ENCODE measurements at places on chromosomes 1 and 21.
A peak's percentile ranks its signal among the peaks of the same experiment; 100 is the strongest.

GRCh38 chr1:204975568-204976235, 67.3 kb upstream of the CNTN2 start:
- peak; percentile 13 for DNase-seq

GRCh38 chr1:71001624-71002023, 46.0 kb downstream of the PTGER3 start:
- no peak for DNase-seq

DNA sequence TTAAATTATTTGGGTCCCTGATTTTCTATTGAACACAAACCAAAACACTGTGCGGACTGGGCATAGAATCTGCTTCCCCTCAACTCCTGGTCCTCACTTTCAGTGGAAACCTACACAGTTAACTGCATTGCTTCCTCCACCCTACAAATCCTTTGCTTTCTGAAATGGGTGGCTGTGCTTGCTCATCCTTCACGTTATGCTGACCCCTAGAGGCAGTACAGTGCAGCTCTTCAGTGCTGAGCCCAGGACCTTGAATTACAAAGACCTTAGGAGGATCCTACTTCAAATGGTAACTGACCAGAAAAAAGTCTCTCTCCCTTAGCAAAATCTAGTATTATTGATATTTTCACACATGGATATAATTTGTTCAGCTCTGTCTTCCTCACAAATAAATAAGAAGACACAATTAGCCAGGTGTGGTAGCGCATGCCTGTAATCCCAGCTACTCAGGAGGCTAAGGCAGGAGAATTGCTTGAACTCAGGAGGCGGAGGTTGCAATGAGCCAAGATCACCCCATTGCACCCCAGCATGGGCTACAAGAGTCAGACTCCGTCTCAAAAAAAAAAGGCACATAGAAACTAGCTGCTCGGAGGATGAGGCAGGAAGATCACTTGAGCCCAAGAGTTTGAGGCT, 63.4 kb upstream of the L1TD1 start:
- DNase-seq = no peak

DNA sequence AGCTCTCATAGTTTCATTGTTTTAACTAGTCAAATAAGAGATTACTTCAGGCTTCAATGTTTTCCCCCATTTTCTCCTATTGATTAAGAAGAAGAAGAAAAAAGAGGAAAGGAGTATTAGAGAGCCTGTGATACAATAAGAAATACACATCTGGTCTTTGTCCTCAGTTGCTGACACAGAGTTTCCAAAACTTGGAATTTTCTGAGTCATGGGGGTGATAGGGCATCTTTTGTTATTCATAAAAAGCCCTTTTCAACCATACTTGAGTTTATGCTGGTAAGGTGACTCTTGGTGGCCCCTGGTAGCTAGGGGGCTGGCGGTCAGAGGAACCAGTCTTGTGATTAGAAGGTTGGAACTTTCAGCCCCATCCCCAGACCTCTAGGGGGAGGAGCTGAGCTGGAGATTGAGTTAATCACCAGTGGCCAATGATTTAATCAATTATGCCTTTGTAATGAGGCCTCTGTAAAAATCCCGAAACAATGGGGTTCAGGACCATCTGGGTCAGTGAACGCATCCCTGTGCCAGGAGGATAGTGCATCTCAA, 28.9 kb upstream of the KLF18 start:
- DNase-seq = no peak

- DNase-seq = no peak
Measured at GRCh38 chr21:43797925-43798715, 8.7 kb downstream of the RRP1 start.

DNA sequence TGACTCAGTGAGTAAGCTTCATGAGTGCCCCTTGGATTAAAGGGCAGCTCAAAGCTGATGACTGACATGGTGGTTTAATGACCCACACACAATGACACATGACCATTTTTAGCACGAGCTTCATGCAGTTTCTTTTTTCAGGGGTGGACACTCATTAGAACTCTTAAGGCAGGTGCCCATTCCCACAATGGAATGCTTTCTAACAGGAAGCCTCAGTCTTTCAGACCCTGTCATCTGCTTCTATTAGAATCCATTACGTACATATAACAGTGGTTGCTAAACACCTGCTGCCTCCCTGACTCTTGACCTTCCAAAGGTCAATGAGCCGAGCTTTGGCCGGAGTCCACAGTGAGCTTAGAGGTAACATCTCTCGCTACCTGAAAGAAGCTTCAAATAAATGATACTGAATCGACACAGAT, 27.4 kb downstream of the AKNAD1 start:
- DNase-seq = no peak

- no peak for DNase-seq
Measured at GRCh38 chr1:234611847-234612351, 1.9 kb upstream of the IRF2BP2 start.

DNA sequence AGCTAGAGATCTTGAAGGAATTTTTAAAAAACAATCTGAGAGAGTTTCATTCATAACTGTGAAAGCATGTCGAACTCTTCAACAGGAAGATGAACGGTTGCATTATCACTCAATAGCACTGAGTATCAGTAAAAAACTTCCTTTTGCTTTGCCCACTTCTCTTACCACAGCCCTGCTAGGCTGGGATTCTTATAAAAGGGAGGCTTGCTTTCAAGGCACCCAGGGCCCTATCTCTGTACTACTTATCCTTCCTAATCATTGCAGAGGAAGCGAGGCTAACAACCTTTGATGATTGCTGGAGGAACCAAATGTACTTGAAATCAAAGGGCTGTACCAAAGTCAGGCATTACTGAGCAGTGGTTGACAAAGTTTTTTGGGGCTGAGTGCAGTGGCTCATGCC, 71.2 kb downstream of the SNRPE start:
- DNase-seq = no peak

GRCh38 chr1:36224537-36225282, 467 bp downstream of the THRAP3 start:
- no peak for DNase-seq

GRCh38 chr1:24743404-24744211, 1.6 kb upstream of the CLIC4 start:
- DNase-seq = no peak

DNA sequence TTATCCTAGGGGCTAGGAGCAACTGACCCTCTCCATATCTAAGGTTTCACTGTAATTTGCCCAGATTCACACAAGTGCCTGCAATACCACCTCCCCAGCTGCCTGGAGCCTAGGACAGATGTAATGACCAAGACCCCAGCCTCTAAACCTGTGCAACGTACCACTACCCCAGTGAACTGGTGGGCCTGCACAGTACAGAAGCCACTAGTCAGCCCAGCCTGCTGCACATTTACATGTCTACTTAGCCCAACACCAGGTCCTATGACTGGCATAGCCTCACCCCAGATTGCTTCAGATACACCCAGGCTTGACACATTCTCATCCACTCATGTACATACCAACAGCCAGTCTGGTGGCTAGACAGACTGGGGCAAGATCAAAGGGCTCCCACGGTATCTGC, 1336.6 kb downstream of the BRINP3 start:
- no peak for DNase-seq

GRCh38 chr1:233647073-233647472, 33.2 kb downstream of the KCNK1 start:
- no peak for DNase-seq

- no peak for DNase-seq
Measured at GRCh38 chr1:35748326-35748725, 21.5 kb downstream of the CLSPN start.

- peak; percentile 46 for DNase-seq
Measured at GRCh38 chr1:223129229-223129901, 13.7 kb downstream of the TLR5 start.

- DNase-seq = no peak
Measured at GRCh38 chr1:183807549-183808168, 2.7 kb downstream of the RGL1 start.

DNA sequence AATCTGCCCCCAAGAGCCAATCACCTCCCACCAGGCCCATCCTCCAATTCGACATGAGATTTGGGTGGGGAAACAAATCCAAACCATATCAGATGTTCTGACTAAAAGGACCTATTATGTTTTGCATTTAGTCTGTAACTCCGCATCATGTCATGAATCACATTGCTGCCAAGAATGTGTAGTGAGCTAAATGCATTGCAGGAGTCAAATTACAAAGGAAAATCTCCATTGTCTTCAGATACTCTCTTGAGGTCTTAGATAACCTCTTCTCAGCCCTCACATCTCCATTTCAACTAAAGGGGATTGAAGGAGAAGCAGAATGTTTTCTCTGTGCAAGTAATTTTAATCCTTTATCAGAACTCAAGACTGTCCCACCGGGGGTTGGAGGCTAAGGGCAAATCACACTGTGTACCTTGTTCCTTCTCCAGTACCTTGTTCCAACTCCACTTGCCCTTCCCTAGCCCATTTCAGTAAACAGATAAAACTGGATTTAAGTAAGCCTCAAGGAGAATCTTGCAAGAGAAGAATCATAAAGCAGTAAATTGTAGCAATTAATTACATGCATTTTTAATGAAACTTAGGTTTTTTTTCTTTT, 34.1 kb downstream of the EXTL2 start:
- no peak for DNase-seq

DNA sequence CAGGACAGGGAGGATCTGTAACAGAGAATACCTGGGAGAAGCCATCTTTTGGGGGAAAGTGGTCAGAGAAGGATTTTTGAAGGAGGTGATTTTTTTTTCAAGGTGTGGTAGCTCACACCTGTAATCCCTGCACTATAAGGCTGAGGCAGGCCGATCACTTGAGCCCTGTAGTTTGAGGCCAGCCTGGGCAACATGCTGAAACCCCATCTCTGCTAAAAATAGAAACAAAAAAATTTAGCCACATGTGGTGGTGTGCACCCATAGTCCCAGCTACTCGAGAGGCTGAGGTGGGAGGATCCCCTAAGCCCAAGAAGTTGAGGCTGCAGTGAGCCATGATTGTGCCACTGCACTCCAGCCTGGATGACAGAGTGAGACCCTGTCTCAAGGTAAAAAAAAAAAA, 67.4 kb upstream of the ARTN start:
- no peak for DNase-seq

DNA sequence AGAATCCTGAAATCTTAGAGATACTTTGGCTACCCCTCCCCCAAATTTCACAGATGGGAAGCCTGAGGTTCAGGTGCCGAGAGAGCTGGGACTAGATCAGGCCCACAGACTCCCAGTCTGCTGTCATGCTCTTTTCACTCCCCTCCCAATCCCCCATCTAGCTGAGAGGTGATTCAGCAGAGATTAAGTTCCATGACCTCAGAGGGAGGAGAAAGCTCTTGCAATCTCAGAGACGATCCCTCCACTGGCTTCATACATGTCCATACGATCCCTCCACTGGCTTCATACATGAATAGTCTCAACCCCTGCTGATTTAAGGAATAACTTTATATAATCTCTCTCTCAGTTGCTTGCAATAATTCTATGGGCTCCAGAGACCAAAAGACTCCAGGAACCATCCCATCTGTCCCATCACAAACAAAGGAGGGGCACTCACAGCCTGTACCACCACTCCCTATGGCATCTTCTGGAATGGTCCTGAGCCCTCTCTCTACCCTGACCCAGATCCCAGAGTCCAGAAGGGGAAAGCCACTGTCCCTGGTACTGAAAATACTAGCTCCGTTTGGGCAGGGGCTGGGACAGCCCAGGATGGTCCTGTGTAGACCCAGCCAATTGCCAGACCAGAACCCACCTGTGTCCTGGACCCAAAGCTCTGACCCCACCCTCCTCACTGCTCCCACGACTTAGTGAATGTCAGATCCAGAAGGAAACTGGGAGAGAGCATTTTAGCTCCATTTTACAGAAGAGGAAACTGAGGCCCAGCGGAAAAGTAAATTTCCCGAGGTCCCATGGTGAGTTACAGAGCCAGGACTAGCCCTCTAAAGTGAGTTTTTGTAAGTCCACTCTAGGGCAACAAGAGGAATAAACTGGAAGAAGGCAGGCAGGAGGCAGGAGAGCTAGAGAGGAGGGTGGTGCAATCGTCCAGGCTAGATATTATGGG, 27.1 kb downstream of the RIMS3 start:
- DNase-seq = no peak

- DNase-seq = no peak
Measured at GRCh38 chr1:235093013-235093695, 35.5 kb downstream of the TOMM20 start.

GRCh38 chr1:210053126-210053525, 115.1 kb downstream of the SYT14 start:
- no peak for DNase-seq

- DNase-seq = no peak
Measured at GRCh38 chr1:247241691-247242090, 14.2 kb upstream of the VN1R5 start.

DNA sequence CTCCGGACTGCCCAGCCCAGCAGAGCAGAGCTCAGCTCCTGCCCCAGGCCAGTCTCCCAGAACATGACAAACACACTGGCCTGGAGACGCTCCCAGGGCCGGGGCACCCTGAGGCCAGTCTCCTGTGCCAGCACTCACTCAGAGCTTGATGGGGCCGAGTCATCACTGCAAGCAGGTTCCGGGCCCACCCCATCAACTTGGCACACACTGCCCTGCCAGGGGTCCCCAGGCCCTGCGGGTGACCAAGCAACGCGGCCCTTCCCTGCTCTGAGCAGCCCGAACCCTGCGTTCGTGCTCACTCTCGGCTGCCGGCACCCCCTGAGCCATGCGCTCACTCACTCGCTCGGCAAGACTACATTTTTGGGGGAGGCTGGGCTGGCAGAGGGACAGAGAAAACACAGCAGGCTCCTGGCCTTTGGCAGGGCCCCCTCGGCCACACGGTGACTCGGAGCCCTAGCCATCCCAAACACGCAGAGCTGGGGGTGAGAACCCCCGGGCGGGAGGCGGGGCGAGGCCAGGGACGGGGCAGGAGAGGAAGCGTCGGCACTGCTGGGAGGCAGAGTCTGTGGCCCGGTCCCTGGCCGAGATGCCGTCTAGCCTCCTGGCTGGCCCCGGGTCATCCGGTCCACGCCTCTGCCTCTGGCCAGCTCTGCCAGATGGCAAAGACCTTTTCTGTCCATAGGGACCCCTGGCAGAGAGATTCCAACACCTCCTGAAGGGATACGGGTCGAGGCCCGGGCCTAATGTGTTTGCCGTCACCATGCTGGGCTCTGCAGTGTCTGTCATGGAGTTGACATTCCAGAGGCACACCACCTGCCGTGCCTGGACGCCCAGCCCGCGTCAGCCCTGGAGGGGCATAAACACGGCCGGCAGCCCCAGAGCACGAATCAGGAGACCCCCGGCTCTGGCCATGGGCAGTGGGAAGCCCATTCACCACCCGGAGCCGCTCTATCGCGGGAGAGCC, 68.0 kb downstream of the MEGF6 start:
- DNase-seq = no peak

- no peak for DNase-seq
Measured at GRCh38 chr1:112056354-112056753, 66.9 kb upstream of the KCND3 start.

GRCh38 chr21:42073145-42074099, 2.3 kb downstream of the UMODL1 start:
- DNase-seq = no peak
